ENCODE measurements at places on chromosomes 2 and 18.

GRCh38 chr18:35511833-35512232 lies 14.1 kb upstream of the INO80C start:
- no peak for DNase-seq

DNA sequence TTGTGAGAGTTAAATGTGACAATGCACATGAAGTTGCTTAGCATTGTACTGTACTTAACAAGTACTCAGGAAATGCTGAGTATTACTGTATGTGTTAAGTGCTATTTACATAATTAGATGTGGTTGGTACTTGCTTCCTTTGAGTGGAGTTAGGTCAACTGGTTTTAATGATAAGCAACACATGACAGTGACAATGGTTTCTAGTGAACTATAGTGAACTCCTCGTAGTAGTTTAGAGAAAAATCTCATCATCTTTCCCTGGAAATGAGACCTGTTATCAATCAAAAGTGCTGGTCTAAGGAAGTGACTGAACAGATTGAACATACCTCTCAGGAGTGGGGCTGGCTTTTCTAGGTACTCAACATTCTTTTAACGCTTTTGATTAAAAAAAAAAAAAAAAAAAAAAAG lies 29.2 kb upstream of the ZDBF2 start:
- no peak for DNase-seq

GRCh38 chr18:47953471-47953931 lies 23.0 kb upstream of the SMAD2 start:
- no peak for DNase-seq

- DNase-seq: no peak
These were observed 58.9 kb downstream of the OSR1 start for GRCh38 chr2:19299522-19299921.

GRCh38 chr2:212897296-212897695 lies 254.1 kb downstream of the IKZF2 start:
- DNase-seq: no peak

DNA sequence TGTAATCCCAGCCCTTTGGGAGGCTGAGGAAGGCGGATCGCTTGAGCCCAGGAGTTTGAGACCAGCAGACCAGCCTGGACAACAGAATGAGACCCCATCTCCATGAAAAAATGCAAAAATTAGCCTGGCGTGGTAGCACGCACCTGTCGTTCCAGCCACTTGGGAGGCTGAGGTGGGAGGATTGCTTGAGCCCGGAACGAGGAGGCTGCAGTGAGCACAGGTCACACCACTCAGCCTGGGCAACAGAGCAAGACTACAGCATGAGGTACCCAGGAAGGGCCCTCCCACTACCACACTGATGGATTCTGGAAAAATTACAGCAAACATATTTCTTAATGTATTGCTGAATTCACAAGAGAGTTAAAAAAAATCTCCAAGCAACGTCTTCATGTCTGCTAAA lies 56.3 kb upstream of the HPCAL1 start:
- no peak for DNase-seq

GRCh38 chr18:23618862-23619387 lies 32.6 kb upstream of the NPC1 start:
- DNase-seq: no peak

DNA sequence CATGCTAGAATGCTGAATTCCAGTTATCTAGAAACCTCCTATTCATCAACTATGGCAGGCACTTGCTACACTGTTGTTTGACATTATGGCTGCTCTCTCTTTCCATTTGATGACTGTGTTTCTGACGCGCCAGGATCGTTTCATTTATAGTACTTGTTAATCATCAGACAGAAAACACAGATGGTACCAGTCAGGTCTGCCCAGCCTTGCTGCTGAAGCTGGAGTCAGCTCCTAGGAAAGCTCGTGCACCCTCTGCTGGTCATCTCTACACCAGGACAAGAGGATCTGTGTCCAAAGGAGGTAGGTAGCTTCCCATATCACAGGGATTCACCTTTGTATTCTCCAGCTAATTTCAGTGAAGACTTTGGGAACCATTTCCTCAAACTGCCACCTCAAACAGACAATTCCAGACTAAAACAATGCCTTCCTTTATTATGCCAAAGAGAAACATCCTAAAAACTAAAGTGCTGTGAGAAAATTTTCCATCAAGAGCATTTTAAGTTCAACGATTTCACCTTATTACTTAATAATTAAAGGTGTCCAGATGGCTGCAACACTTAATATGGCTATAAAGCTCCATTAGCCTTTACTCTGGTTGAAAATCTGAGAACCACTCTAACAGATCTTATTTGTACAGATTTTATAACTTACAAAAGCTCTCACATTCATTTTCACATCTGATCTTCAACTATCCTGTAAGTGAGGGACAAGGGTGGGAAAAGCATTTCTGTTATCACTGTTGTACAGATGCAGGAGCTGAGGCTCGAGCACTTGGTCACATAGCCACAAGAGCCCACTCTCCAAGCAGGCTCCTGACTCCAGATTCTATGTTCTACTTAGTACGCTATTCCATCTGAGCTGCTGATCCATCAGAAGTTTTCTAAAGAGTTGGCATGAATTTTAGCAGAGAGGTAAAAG lies 17.5 kb downstream of the METTL8 start:
- peak; percentile 77 for DNase-seq

DNA sequence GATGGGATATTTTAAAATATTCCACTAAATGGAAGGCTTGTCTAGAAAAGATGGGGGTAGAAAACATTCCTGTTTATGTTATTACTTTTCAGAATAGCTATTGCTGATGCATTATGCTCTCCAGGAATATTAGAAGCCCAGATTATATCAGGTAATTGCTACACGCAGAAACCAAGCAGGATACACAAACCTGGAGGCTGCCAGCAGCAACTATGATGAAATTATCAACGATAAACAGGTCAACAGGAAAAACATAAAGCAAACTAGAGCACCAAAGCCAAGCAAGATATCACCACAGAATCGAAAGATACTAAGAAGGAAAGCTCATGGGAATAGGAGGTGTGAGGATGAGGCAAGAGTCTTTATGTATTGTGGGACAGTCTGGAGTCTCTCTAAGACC lies 113.2 kb upstream of the SPATS2L start:
- peak; percentile 70 for DNase-seq

GRCh38 chr2:143505542-143505941 lies 376.3 kb downstream of the ARHGAP15 start:
- no peak for DNase-seq

GRCh38 chr2:210662560-210662959 lies 106.2 kb downstream of the CPS1 start:
- no peak for DNase-seq

DNA sequence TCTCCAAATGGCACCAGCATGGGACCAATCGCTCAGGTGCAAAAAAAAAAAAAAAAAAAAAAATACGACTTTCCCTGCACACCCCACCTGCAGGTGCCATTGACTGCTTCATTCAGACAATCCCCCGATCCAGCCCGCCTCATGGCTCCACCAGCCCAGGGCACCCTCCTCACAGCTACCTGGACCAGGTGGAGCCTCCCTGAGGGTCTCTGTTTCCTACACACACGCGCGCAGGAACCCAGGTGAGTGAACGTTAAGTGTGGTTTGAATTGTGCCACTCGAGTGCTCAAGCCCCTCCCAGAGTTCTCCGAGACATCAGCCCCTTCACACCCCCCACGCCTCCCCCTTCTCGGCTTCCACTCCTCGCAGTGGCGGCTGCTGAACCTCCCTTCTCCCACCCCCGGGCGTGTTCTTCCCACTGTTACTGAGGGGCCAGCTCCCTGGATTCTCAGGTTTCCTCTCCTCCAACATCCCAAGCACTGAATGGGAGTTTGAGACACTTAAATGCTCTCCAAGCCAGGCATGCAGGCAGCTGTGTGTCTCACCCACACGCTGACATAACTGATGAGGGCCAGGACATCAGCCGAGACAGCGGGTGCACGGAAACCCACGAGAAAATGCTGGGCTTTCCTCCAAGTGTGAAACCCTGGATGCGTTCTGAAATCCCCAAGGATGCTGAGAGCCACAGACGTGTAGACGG lies 88.8 kb upstream of the SNTG2 start:
- no peak for DNase-seq

- DNase-seq: no peak
These were observed 164.6 kb downstream of the CAMKMT start for GRCh38 chr2:44526352-44526751.

GRCh38 chr2:65432227-65433190 lies at the start of gene SPRED2:
TSS of gene SPRED2 (minus strand) at chr2:65432599. CDS start at chr2:65431987, 612 bp downstream.
- DNase-seq: peak; percentile 95

- peak; percentile 23 for DNase-seq
These were observed 49.9 kb downstream of the DGKD start for GRCh38 chr2:233404222-233404621.

DNA sequence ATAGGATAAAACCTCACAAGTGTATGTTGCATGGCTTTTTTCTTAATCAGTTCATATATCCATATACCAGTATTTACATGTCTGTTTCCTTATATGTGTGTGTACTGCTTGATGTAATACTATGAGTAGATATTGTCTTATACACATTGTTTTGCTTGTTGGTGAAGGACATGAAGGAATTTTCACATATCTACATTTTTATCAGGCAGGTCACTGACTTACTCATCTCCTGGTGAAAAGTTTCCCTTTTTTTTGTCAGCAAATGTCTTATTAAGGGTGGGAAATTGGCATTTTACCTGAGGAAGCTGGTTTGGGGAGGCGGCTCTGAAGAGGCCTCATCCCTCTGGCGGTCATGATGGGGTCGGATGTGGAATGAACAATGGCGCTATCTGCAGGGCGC lies 61.4 kb upstream of the LYPD1 start:
- peak; percentile 71 for DNase-seq

DNA sequence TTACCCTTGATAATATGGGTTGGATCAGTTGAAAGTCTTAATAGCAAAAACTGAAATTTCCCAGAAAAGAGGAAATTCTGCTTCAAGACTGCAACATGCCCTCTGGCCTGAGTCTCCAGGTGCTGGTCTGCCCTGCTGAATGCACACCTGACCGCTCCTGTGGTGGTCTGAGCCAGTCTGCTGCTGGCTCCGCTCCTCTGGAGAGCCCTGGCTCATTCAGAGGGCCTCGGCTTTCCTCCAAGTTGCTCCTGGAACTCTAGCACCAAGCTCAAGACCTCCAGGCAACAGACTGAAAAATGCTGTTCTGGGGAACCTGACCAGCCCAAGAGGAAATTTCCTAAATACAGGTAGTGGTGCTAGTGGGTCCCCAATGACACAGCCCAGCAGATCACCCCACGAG lies 64.8 kb downstream of the DIPK1C start:
- no peak for DNase-seq
